Lung (tissue), 17 donors: ENCODE measurements at places on chromosomes 4 and X.

DNA sequence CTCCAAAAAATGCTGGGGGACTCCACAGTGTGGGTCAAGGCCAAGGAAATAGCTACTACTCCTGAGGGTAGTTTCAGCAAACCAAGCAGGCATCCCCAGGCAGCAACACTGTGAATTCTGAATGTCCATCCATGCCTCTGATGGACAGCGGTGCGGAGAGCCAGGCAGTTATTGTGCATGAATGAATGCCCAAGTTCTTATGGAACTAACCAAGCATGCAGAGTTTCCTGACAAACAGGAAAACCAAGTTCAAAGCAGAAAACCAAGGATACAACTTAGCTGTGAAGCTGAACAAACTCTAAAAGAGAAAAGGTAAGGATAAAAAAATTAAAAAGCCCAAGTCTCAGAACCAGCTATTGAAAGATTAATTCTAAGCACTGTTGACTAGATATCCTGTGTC is 642.6 kb upstream of the HS3ST1 start:
- no peak for DNase-seq
- no peaks in the 10 kb centered on the region for H3K27me3 ChIP-seq
- no peak overlapping the region for H3K27ac ChIP-seq
- no peaks in the 10 kb centered on the region for H3K36me3 ChIP-seq
- H3K4me1 ChIP-seq: peaks cover 3% of the 10 kb centered on the region

DNA sequence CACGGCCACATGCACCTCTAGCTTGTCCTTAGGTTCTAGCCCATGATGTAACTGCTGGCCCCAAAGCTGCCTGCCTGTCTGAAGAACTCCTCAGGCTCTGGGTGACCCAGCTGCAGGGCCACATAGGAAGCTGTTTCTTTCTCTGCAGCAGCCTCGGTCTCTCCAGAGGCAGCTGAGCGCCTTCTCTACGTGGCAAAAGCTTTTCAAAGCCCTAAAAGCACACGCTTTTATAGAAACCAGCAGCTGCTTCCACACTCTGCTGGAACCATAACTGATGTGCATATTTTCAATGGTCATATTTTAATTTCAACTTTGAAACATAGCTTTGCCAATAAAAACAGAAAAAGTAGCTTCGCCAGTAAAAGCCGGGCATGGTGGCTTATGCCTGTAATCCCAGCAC is 37.4 kb downstream of the FAM53A start:
- H3K27me3 ChIP-seq: no peaks in the 10 kb centered on the region
- peaks cover 12% of the 10 kb centered on the region for H3K4me1 ChIP-seq
- DNase-seq: no peak
- H3K27ac ChIP-seq: no peak overlapping the region
- no peaks in the 10 kb centered on the region for H3K36me3 ChIP-seq

GRCh38 chrX:23825675-23826074 is 42.7 kb downstream of the SAT1 start:
- H3K27ac ChIP-seq: no peak overlapping the region
- no peak overlapping the region for H3K4me3 ChIP-seq
- H3K4me1 ChIP-seq: no peaks in the 10 kb centered on the region
- no peak for DNase-seq
- no peaks in the 10 kb centered on the region for H3K36me3 ChIP-seq
- H3K27me3 ChIP-seq: no peaks in the 10 kb centered on the region

DNA sequence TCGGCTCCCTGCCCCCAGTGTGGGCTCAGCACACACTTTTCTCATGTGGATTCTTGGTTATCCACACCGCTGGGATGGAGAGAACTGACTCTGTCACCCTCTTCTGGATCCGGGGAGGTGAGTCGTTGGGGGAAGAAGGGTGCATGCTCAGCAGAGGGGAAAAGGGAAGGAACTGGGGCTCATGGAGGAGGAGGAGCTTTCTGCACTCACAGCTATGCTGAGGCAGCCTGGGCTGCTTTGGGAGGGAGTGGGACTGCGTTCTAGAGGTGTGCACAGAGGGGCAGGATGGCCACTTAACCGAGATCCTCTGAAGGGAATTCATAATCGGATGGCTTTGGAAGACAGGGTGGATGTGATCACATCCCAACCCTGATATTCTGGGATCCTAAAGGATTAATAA is 51.6 kb downstream of the RTL5 start:
- peak overlapping the region; percentile 66 for H3K27ac ChIP-seq
- no peaks in the 10 kb centered on the region for H3K4me1 ChIP-seq
- no peaks in the 10 kb centered on the region for H3K36me3 ChIP-seq
- no peak for DNase-seq
- H3K27me3 ChIP-seq: no peaks in the 10 kb centered on the region

DNA sequence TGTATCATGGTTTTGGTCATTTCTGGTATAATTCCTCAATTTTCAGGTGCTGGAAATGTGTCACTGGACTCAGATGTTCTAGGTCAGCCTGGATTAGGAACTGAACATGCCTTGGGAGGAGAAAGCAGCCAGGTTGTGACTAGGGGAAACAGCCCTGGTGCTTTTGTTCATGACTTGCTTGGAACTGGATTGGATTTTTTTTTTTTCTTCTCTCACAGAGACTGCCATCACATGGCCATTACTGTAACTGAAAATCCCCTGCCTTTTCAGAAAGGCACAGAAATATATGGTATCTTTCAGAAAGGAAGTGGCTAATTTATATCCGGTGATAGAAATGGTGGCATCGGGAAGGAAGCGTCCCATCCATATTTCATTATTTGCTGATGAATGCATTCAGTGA is 34.6 kb downstream of the SEPTIN11 start:
- no peak overlapping the region for H3K4me3 ChIP-seq
- H3K27ac ChIP-seq: no peak overlapping the region
- H3K27me3 ChIP-seq: no peaks in the 10 kb centered on the region
- no peak for DNase-seq
- H3K4me1 ChIP-seq: peaks cover 79% of the 10 kb centered on the region

- no peak overlapping the region for H3K27ac ChIP-seq
- H3K4me3 ChIP-seq: no peak overlapping the region
- H3K27me3 ChIP-seq: no peaks in the 10 kb centered on the region
- DNase-seq: no peak
- no peaks in the 10 kb centered on the region for H3K4me1 ChIP-seq
Measured at GRCh38 chrX:130799393-130799792, 103.6 kb downstream of the ENOX2 start.

- peak; percentile 43 for DNase-seq
- no peaks in the 10 kb centered on the region for H3K27me3 ChIP-seq
- no peaks in the 10 kb centered on the region for H3K36me3 ChIP-seq
Measured at GRCh38 chr4:162241857-162242256, 78.1 kb upstream of the FSTL5 start.

- no peaks in the 10 kb centered on the region for H3K27me3 ChIP-seq
- no peak for DNase-seq
- H3K4me3 ChIP-seq: no peak overlapping the region
- H3K27ac ChIP-seq: no peak overlapping the region
- H3K36me3 ChIP-seq: peaks cover 5% of the 10 kb centered on the region
- H3K4me1 ChIP-seq: no peaks in the 10 kb centered on the region
Measured at GRCh38 chr4:98447648-98448047, 186.5 kb downstream of the RAP1GDS1 start.

DNA sequence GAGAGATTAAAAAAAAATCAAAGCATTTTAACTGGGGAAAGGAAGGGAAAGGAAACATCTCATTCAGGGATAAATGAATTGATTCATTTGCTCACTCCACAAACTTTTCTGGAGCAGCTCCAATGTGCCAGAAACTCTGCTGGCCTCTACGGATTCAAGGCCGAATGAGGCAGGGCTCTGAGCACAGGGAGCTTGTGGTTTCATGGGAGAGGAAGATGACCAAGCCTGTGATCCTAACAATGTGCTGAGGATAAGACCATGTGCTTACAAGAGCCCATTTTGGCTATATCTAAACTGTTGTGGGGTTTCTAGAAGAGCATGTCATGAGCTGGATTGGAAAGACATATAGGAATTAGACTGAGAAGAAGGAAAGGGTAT is 137.5 kb downstream of the ZNF674 start:
- H3K27ac ChIP-seq: no peak overlapping the region
- DNase-seq: no peak
- no peaks in the 10 kb centered on the region for H3K4me1 ChIP-seq
- H3K4me3 ChIP-seq: no peak overlapping the region
- H3K27me3 ChIP-seq: no peaks in the 10 kb centered on the region

DNA sequence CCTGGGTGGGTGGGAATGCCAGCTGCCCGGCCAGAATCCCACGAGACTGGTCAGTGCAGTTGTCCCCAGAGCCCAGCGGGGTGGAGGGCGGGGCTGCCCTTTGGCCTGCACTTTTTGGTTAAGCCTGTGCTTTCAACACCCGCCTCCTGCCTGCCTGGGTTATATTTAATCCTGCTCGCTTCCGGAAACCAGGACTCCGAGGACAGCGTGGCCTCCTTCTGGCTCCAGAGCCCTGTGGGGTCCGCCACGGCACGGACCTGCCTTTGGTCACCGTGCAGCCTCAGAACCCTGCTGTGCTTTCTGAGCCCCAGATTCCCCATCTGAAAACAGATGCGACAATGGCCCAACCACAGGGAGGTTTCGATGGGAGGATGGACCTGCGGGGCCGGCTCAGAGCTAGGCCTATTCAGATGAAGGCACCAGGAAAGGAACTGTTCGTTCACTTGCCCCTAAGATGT is 29.4 kb upstream of the KIAA0232 start:
- no peaks in the 10 kb centered on the region for H3K36me3 ChIP-seq
- DNase-seq: no peak
- H3K27ac ChIP-seq: no peak overlapping the region

DNA sequence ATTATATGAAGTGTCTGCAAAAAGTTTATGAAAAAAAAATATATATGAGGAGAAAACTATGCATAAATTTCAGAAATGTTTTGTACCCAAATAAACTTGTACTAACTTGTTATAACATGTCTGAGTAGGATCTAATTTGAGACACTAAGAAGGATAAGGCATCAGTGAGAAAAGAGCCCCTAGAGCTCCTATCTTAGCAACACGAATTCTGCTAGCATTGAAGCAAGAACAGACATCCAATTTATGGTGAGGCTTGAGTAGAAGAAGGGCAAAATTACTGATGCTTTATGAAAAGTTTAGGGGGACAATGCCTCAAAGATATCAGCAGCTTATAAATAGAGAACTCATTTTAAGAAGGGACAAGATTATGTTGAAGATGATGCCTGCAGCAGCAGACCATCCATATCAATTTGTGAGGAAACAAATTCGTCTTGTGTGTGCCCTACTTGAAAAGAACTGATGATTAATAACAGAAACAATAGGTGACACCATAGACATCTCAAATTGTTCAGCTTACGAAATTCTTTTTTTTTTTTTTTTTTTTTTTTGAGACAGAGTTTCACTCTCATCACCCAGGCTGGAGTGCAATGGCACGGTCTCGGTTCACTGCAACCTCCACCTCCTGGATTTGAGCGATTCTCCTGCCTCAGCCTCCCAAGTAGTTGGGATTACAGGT is 35.7 kb upstream of the ADAM29 start:
- no peak for DNase-seq
- H3K27me3 ChIP-seq: no peaks in the 10 kb centered on the region
- H3K4me1 ChIP-seq: no peaks in the 10 kb centered on the region
- no peaks in the 10 kb centered on the region for H3K36me3 ChIP-seq
- no peak overlapping the region for H3K4me3 ChIP-seq

- peaks cover 3% of the 10 kb centered on the region for H3K4me1 ChIP-seq
- no peak overlapping the region for H3K27ac ChIP-seq
- peaks cover 43% of the 10 kb centered on the region for H3K36me3 ChIP-seq
- DNase-seq: no peak
- no peaks in the 10 kb centered on the region for H3K27me3 ChIP-seq
- no peak overlapping the region for H3K4me3 ChIP-seq
Measured at GRCh38 chr4:17619416-17620105, 5.1 kb downstream of the MED28 start.

GRCh38 chr4:113823291-113823659 is 61.7 kb upstream of the CAMK2D start:
- no peaks in the 10 kb centered on the region for H3K27me3 ChIP-seq
- H3K4me3 ChIP-seq: no peak overlapping the region
- H3K4me1 ChIP-seq: peaks cover 13% of the 10 kb centered on the region
- H3K36me3 ChIP-seq: no peaks in the 10 kb centered on the region
- no peak for DNase-seq
- H3K27ac ChIP-seq: no peak overlapping the region

DNA sequence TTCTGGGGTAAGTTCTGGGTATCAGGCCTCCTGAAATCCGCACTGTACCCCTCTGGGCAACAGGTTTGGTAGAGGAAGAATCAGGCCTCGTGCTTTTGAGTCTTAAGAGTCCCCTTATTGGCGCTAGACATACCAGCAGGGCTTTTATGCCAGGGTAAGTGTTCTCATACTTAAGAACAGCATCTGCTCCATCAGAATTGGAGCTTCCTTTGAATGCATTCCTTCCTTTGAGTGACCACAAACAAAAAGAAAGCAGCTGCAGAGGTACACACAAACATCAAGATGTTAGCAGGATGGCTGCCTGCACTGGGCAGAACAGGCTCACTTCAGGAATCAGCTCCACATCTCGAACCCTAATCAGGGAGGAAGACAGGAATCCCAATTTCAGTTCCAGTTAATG is 156.8 kb downstream of the MGST2 start:
- H3K4me1 ChIP-seq: no peaks in the 10 kb centered on the region
- H3K27ac ChIP-seq: no peak overlapping the region
- H3K36me3 ChIP-seq: no peaks in the 10 kb centered on the region
- H3K4me3 ChIP-seq: no peak overlapping the region

DNA sequence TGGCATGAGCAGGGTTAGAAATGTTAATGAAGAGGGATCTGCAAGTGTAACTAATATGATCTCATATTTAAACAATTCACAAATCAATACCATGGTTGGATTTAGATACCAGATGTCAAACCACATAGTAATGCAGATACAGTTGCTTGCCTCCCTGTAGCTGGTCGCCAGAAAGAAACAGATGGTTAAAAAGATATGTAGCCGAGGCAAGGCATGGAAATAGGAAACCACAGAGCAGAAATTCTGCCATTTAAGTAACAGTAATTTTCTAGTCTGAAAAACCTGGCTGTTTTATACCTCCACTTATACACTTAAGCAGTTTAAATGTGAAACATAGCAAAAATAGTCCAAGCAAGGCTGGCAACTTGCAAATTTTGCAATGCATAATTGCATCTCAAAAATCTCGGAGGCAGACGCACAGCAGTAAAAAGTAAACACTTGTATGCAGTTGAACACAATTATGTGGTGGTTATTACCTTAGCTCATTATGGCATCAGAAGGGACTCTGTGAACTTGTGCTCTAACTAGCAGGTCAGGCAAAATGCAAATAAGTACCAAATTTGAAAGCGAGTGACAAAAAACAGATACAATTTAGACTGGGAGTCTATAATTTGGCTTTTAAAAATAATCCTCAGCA is 126.8 kb downstream of the NAA11 start:
- H3K36me3 ChIP-seq: no peaks in the 10 kb centered on the region
- no peak overlapping the region for H3K27ac ChIP-seq
- no peaks in the 10 kb centered on the region for H3K4me1 ChIP-seq
- no peak for DNase-seq
- H3K27me3 ChIP-seq: no peaks in the 10 kb centered on the region

DNA sequence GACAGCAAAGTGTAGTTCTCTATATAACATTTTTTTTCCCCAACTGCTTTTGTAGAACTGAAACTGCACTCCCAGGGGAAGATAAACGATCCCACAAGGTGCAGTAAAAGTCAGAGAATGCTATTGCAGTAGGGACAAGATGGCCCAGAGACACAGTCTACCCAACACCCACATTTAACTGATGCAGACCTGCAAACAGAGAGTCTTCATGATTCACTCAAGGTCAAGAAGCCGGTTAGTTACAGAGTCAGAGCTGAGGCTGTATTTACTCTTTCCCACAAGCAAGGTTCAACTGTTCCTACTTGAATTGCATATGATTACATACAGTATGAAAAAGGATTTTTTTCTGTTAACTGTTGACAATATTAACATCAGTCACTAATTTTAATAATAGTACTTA is 654.6 kb downstream of the IL1RAPL1 start:
- no peaks in the 10 kb centered on the region for H3K27me3 ChIP-seq
- no peaks in the 10 kb centered on the region for H3K36me3 ChIP-seq
- H3K4me3 ChIP-seq: no peak overlapping the region
- DNase-seq: no peak
